Hematopoietic multipotent progenitor cell treated with erythropoietin and hydrocortisone succinate and interleukin-3 and kit ligand, for 8 days (in vitro differentiated cells): ENCODE measurements at places on chromosomes 6 and 20.

GRCh38 chr20:21280522-21281016 is 22.6 kb upstream of the XRN2 start:
- no peak for DNase-seq

DNA sequence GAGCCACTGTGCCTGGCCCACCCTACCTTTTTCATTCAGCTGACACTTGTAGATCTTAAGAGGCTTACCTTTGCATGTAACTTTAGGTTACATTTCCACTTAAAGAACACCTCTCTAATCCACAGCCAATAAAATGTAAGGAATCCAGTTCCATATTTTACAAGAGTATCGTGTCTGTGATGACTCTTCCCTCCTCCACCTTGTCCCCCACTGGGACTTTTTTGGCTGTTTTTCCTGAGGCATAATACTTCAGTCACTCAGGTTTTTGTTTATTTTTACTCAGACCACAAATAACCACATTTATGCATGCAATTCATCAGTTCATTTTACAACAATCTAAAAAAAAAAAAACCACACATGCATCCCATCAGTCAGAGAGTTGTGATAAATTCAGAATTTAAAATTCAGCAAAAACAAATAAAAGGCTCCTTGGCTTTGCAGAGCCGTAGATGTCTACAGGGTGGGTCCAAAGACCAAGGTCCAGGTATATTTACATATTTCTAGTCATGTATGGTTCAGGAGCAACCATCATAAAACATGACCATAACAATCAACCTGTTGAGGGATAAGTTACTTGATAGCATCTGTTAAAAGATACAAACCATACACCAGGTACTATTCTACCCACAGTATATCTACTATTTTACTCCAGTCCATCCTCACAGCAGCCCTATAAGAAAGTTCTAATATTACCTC is 9.9 kb downstream of the ATXN1 start:
- DNase-seq: no peak

DNA sequence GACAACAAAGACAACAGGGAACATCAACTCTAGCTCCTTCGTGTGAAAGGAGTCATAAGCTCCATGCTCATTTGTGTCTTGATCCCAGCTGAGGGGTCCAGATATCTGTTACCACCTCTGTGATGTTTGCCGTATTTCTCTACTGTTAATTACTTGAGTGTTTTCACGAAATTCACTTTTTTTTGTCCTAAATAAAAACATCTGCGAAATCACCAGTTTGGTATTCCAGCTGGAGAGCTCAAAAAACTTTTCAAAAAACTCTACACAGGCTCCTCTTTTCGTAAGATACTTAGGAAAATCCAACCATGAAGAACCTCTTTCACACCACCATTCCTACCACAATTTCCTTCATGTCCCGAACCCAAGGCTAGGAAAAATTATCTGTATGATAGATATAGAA is 25.3 kb downstream of the TRAF3IP2 start:
- no peak for DNase-seq

GRCh38 chr6:45556828-45557227 is 179.1 kb upstream of the SUPT3H start:
- no peak for DNase-seq

GRCh38 chr6:31609519-31610406 is 5.3 kb upstream of the AIF1 start:
- DNase-seq: peak; percentile 63

GRCh38 chr20:44800391-44801046 is 9.8 kb downstream of the RIMS4 start:
- DNase-seq: no peak

- no peak for DNase-seq
Observed at GRCh38 chr6:144681334-144681733, 396.2 kb downstream of the UTRN start.

DNA sequence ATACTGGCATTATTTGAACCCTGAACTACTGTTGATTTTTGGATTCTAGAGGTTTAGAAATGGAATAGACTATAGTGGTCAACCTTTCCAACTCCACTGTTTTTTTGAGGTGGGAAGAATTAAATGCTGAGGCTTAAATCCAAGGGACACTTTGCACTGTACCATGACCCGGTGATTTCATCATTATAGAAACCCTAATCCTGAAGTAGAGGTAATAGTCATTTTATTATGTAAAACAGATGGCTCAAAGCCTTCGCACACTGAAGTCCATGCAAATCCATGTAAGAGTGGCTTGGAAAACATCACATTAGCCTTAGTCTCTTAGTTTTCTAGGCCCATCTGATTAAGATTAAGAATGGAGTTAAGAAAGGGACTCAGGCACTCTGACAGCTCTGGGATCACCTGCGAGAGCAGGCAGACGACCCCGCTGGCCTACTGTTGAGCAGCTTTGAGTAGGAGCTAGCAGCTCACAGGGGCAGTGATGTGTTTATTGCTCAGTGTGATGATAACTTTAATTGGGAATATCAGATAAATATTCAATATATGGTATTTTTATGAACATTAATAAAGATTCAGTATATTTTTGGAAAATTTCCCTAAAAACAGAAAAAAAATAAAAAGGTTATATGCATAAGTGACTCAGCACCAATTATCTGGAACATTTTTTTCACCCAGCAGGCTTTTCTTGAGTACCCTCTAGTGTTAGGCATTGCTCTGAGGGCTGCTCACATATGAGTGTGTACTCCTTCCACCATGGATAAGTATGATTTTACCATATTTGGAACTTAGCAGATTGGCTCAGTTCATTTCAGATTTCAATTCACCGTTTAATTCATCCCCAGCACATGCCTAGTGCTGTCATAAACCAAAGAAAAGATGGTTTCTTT is 13.4 kb downstream of the SLX4IP start:
- DNase-seq: peak; percentile 44

DNA sequence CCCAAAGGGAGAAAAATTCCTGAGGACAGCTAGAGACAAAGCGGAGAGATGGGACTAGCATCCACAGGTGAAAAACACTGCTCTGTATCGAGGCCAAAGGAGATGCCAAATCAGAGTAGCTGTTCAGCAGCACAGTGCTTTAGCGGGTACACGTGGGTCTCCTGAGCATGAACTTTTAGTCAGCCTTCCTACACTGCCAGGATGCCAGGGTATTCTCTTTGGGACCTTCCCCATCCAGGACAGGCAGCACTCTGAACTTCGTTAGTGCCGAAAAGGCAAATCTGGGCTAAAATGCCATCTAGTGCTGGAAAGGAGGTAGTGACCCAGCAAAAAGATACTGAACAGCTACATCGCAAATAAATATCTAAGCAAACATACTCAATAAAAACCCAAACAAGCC is 64.9 kb downstream of the C6orf58 start:
- DNase-seq: peak; percentile 1

GRCh38 chr6:134230940-134231339 is 87.0 kb downstream of the SGK1 start:
- DNase-seq: no peak

- no peak for DNase-seq
Observed at GRCh38 chr6:169677096-169677495, 24.7 kb downstream of the WDR27 start.

GRCh38 chr6:2547355-2547754 is 203.4 kb downstream of the MYLK4 start:
- DNase-seq: no peak

DNA sequence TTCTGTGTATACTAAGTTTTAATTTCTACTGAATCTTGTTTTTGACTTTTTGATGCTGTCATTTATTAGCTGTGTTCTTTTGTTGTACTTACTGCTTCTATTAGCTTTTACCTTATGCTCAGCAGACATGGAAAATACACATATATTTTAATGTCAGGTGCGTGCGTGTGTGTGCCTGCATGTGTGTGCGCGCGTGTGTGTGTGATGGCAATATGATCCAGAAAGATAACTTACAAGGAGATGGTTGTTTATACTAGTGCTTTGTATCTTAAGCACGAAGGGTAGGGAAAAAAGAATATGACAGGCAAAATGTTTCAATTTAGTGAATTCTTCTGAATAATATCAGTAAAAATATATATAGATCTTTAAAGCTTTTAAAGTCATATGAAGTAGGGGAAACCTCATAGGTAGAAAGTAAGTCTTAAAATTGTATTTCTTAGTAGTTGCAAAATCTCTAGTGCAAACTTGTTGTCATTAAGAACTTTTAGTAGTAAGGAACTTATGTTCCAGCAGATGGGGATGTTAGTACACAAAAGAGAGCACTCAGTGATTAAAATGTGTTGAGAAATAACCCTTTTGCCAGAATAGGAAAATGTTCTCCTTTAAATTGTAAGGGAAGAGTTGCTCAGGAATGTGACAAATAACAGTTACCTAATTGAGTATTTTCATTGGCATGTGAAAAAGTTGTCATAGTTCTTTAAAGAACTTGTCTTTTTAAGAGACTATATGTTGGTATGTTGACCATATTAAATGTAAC is 13.2 kb downstream of the QKI start:
- DNase-seq: peak; percentile 73

- peak; percentile 16 for DNase-seq
Observed at GRCh38 chr20:44696315-44696714, 18.9 kb upstream of the CCN5 start.

DNA sequence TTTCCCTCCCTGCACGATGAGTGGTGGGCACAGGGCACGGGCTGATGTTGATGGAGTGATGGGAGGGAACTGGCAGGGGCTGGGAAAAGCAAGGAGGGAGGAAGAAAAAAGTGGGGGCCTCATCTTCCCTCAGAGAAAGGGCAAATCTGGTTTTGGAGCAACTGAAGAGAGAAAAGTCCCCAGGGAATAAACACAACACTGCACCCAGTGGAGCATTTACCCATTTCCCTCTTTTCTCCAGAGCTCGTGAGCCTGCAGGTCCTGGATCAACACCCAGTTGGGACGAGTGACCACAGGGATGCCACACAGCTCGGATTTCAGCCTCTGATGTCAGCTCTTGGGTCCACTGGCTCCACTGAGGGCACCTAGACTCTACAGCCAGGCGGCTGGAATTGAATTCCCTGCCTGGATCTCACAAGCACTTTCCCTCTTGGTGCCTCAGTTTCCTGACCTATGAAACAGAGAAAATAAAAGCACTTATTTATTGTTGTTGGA is 11.4 kb downstream of the MICA start:
- DNase-seq: no peak

GRCh38 chr20:6718662-6719368 is 48.7 kb upstream of the BMP2 start:
- no peak for DNase-seq

DNA sequence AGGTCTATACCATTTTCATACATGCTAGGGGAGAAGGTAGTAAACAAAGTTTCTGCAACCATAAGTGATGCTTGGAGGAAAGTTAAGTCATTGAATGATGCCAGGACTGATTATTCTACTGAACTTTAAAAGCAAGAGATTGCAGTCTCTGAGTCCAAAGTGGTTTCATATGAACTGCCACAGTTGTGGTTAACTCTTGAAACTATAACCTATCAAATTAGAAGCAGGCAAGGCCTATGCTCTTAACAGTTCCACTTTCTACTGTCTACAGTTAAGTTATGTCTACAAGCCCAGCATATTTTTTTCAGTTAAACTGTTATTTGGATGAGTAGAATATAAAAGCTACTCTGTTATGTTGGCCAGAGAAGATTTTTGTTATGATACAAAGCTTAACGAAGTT is 326.5 kb upstream of the RUNX2 start:
- no peak for DNase-seq

- no peak for DNase-seq
Observed at GRCh38 chr20:51083447-51083846, 60.5 kb upstream of the KCNG1 start.

- no peak for DNase-seq
Observed at GRCh38 chr20:40431112-40431511, 257.9 kb downstream of the MAFB start.

DNA sequence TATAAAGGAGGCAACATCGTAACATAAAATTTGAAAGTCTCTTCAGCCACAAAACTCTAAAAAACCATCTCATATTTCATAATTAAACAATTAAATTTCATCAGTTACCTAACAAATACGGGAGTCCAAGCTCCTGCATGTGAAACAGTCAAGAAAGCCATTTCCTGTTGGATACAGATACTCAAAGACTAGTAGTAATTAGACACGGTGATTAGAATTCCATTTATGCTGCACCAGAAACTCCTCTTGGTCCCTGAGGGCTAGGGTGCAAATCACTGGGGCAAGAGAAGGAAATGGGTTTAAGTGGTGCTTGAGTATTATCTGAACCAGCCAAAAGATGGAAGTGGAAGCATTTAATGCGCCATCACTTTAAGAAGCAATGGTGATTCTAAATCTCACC is 27.4 kb downstream of the TRAM2 start:
- no peak for DNase-seq

DNA sequence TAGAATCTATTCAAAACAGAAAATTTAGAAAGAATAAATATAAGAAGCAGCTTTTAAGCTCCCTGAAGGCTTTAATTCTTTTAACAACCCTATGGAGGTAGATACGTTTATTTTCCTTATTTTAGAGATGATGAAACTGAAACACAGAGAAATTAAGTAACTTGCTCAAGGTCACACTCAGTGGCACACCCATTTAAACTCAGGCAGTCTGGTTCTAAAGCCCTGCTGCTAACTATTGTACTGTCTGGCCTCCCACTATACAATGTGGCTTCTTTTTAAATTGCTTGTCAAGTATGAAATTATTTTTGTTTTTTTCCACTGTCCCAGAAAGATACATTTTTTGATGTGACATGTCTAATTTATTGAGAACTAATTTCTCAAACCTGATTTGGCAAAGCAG is 55.7 kb downstream of the FAM217A start:
- no peak for DNase-seq

- no peak for DNase-seq
Observed at GRCh38 chr6:13373488-13373886, 45.1 kb upstream of the TBC1D7 start.

GRCh38 chr6:112241820-112242429 is 12.4 kb downstream of the LAMA4 start:
- no peak for DNase-seq

- no peak for DNase-seq
Observed at GRCh38 chr6:154536255-154536654, 25.8 kb upstream of the CNKSR3 start.

DNA sequence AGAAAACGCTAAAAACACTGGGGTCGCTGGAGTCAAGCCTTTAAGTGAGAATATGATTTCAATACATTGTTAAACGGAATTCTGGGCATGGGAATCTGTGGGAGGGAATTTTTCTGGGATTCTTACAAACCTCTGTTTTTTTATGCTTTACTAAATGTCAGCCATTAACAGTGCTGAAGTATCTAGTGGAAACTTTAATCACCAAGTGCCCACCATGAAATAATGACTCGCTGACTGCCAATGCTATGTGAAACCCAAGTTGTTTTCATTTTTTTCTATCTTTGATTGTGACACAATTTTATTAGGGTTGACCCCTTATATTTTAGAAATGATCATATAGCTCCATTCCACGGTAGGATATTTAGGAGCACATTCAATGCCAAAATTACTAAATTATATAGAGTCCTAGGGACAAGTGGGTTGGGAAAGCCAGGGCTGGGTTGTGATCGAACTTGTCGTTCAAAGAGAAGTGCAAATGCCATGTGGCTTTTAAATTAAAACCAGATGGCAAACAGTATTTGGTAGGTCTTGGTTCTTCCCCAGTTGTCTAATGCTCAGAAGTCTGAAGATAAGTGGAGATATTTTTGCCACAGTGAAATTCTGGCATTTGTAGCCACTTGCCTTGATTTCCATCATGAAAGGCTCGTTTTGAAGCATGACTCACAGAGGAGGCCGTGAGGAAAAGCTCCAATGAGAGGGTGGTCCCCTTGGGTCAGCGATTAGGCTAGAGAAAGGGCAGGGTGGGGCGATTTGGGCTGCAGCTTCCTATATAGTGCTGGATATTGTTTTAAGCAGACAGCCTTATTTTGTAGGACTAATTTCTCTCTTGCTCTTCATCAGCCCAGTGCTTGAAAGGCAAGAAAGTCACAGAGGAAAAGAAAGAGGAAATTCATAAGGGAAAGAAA is 254.4 kb upstream of the JAG1 start:
- no peak for DNase-seq
